ENCODE measurements at places on chromosomes 3 and 15.

GRCh38 chr3:186467969-186468368 is 76.2 kb downstream of the CRYGS start:
- no peak for DNase-seq

- DNase-seq, result no peak
Measured at GRCh38 chr3:100002599-100003350, 111.5 kb downstream of the FILIP1L start.

DNA sequence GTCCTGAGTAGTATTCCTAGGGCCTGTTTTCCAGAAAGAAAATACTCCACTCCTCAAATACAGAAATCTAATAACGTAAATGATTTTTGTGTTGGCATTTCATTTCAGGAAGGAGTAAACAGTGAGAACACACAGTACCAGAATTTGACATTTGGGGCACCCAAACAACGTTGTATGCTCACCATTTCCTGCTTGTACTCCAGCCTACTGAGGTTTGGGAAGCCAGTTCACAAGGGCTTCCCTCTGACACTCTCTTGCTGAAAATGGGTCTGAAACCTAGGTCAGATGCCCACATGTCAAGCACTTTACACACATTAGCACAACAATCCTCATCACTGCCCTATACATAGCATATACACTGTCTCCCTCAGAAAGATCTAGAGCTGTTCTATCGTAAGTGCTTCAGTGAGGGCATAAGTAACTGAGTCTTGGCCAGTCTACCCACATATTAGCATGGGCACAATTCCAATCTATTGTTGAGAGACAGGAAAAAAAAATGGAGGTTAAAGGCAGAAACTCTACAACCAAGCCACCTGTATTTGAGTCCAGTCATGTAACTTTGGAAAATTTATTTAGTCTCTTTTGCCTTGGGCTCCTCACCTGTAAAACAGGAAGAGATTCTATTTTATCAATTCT is 43.5 kb upstream of the RSL24D1 start:
- DNase-seq, result no peak

GRCh38 chr3:183369627-183370026 is 58.8 kb downstream of the MCF2L2 start:
- DNase-seq, result no peak

DNA sequence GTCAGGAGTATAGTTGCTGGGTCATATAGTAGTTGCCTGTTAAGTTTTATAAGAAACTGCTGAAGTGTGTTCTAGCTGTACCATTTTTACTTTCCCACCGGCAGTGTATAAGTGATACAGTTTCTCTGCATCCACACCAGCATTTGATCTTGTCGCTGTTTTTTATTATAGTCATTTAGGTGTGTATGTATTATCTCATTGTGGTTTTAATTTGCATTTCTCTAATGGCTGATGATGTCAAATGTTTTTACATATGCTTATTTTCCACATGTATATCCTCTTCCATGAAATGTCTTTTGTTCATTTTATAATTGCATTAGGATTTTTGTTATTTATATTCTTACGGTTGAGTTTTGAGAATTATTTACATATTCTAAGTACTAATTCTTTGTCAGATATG is 254.3 kb downstream of the CLSTN2 start:
- no peak for DNase-seq

- DNase-seq, result no peak
Measured at GRCh38 chr3:15815696-15816095, 17.9 kb upstream of the ANKRD28 start.

- no peak for DNase-seq
Measured at GRCh38 chr3:54647721-54648120, 280.1 kb downstream of the LRTM1 start.

GRCh38 chr3:183710231-183710630 is 12.6 kb downstream of the YEATS2 start:
- DNase-seq, result no peak

GRCh38 chr3:41652506-41652905 is 309.4 kb downstream of the ULK4 start:
- DNase-seq, result no peak

GRCh38 chr3:10408680-10409079 is 87.8 kb upstream of the SEC13 start:
- no peak for DNase-seq

DNA sequence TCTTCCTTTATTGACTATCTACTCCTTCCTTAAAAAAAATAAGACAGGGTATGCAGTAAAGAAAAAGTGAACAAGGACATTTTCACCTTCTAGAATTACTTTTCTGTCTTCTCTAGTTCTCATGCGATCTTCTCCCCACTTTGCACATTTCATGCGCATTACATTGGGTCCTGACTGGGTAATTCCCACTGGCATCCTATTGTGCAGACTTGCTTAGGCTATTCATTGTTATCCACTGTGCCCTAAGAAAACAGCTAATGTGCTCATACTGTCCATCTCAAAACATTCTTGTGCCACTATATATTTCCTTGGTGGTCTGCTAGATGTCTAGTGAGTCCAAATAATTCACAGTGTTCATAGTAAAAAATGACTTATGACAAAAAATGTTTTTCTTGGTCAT is 447.4 kb upstream of the ROBO1 start:
- no peak for DNase-seq

Measured in tibial nerve (tissue), 4 donors.